ENCODE measurements at places on chromosomes 1 and 21.

- no peak for DNase-seq
Observed at GRCh38 chr1:155983191-155984024, 5.1 kb upstream of the ARHGEF2 start.

GRCh38 chr21:31078216-31078615 lies 39.9 kb upstream of the KRTAP19-8 start:
- DNase-seq = no peak

DNA sequence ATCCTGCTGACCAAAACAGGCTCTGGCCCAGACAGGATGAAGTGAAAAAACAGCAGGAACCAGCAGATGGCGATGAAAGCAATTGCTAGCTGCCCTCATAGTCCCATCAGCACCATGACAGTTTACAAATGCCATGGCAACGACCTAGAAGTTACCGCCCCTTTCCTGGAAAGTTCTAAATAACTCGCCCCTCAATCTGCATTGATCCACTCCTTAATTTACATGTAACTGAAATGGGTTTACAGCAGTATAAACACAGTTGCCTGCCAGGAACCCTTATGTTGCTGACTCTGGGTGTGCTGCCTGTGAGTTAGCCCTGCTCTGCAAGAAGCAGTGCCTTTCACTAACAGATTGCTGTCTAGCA lies 65.5 kb upstream of the CR1L start:
- no peak for DNase-seq

DNA sequence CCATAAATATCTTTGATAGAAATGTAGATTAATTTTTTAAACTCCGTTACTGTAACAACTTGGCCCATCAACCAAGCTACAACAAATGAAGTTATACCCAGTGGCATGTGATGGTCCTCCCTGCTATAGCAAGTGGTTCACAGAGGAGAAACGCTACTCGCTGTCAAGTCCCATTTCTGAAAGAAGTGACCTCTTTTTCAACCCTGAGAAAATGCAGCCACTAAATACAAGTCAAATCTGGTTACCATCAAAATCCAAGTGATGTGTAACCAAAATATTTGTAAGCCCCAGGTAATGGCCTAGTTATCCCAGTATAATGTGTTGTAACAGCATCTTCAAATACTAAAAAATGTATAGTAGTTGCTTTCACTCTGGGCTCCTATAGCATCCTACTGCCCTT lies 151.8 kb downstream of the MIS18A start:
- DNase-seq = no peak

GRCh38 chr1:14300991-14301703 lies 297.3 kb upstream of the KAZN start:
- no peak for DNase-seq

DNA sequence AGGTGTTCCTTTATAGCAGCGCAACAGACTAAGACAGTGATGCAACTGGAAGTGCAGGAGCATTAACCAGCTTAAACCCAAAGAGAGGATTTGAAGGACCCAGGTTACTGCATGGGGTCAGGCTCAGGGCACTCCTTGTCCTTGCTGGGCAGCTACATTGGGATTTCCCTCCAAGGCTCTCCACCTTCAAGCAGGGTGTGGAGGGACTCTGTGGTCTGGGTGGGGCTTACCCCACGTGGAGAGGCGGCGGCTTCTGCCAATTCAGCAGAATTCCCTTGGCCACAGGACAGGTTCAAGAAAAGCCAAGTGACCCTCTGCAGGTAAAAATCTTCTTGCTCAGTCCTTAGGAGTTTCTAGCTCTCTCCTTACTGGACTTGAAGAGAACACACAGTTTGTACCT lies 6.5 kb downstream of the RRP1B start:
- DNase-seq = no peak

DNA sequence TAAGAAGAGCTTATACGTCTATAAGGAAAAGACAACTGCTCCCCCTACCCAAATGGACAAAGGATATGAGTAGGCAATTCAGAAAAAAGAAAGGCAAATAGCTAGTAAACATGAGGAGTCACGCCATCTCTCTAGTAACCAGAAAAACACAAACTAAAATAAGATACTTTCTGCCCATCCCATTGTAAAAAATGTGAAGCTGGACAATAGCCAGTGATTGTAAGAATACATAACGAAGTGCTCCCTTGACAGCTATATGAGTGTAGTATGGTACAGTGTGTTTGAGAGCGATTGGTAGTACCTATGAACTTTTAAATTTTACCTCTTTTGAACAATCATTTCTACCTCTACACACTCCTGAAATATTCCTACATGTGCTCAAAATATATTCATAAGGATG lies 7.5 kb upstream of the GJA8 start:
- DNase-seq = no peak

- no peak for DNase-seq
Observed at GRCh38 chr1:217660353-217661062, 29.4 kb downstream of the SPATA17 start.

DNA sequence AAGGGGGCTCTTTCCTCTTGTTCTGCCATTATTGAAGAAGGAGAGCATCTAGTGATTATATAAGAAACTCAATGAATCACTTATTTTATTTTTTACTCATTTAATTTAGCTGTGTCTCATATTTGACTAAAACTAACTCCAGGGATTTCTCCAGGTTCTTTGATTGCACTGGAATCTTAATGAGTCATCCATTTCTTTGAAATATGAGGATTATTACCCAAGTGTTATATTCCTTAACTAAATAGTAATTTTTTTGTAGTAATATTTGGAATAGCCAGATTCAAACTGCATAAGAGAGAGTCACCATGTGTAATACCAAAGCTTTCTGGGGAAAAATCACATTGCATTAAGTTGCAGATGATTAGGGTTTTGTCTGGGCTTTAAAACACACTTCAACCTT lies 59.5 kb downstream of the NTMT2 start:
- DNase-seq = no peak

GRCh38 chr1:33339413-33339812 lies 18.5 kb upstream of the A3GALT2 start:
- DNase-seq = no peak

- DNase-seq = no peak
Observed at GRCh38 chr1:38489844-38490270, 369.7 kb downstream of the RRAGC start.

GRCh38 chr1:53313556-53313955 lies 14.3 kb downstream of the LRP8 start:
- no peak for DNase-seq

DNA sequence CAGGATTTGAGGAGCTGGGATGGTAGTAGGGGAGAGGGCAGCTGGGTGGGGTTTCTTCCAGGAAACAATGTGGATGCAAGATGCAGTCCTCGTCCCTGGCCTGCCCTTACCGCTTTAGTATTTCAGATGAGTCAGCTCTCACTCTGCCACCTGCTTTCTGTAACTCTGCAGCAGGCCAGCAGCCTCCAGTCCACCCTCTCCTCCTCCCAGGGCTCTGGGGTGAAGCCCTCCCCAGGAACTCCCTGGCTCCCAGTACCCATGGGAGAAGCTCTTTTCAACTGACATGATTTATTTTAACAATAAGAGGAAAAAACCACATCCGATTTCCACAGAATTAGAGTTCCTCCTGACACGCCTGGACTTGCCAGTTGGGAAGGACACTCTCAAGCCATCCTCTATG lies 39.0 kb upstream of the IL20 start:
- no peak for DNase-seq

GRCh38 chr1:109816175-109816811 lies 52.6 kb upstream of the EPS8L3 start:
- DNase-seq = no peak

DNA sequence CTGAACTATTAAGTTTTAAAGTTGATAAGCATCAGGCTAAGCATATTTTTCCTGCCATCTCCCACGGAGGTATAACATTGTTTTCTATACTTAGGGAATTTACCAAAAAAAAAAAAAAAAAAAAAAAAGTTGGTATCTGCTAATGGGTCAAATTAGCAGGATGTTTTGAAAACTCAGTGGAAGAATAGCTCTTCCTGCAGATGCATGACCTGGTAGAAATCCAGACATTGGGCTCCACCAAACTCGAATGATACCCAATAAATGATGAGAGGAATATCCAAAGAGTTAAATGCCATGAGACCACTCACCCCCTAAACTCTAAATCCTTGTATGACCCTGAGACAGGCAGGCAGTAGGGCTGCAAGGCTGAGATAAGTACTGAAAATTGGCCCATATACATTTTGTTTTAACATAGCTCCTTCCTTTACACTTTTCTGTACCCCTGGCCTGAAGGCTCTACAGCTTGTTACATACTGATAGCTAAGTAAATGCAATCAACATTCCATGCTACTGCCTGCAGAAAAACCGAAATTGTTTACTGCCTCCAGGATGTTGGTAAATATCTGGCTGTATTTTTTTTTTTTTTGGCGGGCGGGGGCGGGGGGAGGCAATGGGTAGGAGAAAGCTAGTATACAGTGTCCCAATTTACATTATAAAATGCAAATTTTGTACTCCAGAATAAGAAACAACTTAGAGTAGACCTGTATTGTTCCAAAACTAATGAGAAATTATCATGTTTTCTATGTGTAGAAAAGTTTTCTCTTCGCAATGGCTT lies 57.6 kb downstream of the NFIA start:
- no peak for DNase-seq

GRCh38 chr1:41450747-41451285 lies 33.7 kb downstream of the EDN2 start:
- no peak for DNase-seq

DNA sequence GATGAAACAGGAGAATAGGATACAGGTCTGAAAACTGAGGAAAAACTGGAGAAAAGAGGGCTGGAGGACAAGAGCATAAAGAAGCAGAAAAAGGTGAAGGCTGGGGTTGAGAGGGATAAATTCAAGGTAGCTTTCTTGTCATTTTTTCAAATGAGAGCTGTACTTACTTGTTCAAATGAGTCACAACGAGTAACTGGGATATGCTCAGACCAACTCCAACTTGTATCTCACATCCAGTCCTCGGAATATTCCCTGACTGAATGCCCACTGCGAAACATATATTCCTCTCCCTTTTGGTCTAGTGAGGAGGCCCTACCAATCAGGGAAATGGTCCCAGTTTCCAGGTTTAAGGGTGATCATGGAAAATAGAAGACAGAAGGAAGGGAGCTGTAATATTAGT lies 343.4 kb downstream of the HHIPL2 start:
- no peak for DNase-seq

- DNase-seq = no peak
Observed at GRCh38 chr21:39313042-39313570, 326 bp downstream of the BRWD1 start.

GRCh38 chr1:94045465-94046056 lies 75.4 kb downstream of the ABCA4 start:
- no peak for DNase-seq

GRCh38 chr1:61054601-61054993 lies 27.8 kb upstream of the NFIA start:
- DNase-seq = no peak
